NCI-H526 treated with DMSO at 0.1 percent for 48 hours (cell line): ENCODE measurements at places on chromosomes 11 and 22.
A peak's percentile ranks its signal among the peaks of the same experiment; 100 is the strongest.

DNA sequence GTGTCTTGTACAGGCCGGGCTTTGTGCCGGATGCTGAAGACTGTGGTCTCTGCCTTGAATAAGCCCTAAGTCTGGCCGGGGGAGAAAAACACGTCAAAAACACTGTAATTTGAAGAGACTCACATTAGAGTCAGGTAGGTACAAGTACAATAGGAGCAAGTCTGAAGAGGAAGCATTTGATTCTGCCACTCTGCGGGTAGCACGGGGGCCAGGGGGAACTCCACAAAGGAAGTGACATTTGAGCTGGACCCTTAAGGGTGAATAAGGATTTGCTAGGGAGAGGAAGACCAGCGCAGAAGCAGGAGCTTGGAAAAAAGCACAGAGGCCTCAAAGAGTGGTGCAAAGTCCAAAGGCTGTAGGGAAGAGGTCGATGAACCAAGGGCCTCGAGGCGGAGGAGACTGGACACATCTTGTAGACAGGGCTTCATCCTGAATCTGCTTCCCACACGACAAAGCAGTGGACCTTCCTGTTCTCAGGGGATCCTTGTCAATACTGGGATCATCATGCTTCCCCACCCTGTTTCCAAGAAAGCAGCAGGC, 38.7 kb downstream of the BUD13 start:
- no peak for DNase-seq

DNA sequence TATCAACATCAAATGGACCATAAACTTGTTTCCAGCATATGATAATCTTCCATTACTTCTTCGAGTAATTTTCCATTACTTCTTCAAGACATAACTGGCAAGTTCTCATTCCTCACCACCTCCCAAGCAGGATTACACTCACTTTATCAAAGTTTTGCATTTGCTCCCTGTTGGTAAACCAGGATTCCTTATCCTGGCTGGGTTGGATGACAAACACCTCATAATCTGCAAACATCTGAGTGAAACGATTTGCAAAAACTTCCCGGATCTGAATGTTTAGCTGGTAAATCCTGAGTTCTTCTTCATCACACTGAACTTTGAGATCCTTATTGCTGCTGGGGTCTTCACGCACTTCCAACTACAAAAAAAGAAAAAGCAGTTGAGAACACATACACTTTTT, 86.4 kb downstream of the DENND5A start:
- no peak for DNase-seq

DNA sequence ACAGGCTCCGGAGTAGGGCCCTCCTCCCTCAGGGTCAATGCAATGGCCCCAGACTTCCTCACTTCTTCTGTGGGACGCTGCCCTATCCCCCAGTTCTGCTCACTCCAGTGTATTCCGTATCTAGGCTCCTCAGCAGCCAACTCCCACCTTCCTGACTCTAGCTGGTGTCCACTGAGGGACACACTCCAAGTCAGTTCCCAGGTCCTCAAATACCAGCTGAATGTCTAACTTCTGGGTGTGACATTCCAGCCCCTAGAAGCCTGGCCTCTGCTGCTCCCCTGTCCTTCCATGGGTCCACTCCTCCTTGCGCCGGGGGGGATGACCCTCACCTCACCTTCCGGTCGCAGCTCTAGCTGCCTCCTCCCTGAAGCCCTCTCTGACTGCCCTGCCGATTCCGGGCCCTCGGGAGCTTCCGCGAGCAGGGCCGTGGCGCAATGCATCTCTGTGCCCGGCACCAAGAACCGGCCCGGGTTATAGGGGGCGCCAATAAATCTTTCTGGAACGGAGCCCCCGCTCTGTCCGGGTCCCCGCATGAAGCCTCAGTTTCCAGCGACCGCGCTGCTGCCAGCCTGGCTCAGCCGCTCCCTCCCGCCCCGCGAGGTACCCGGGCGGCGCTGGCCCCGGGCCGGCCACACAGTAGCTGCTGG, 15.4 kb downstream of the BAD start:
- DNase-seq: no peak

- no peak for DNase-seq
Measured at GRCh38 chr11:44335052-44335760, 25.3 kb upstream of the ALX4 start.

GRCh38 chr11:119491753-119492510, 69.0 kb upstream of the THY1 start:
- peak; percentile 51 for DNase-seq

GRCh38 chr11:134905928-134906327, 493.9 kb upstream of the B3GAT1 start:
- no peak for DNase-seq

- no peak for DNase-seq
Measured at GRCh38 chr22:29457730-29458129, 19.3 kb downstream of the RFPL1 start.

GRCh38 chr22:46111645-46112306, 38.5 kb upstream of the PPARA start:
- no peak for DNase-seq

GRCh38 chr11:125967515-125967914, 21.7 kb downstream of the VSIG10L2 start:
- no peak for DNase-seq

DNA sequence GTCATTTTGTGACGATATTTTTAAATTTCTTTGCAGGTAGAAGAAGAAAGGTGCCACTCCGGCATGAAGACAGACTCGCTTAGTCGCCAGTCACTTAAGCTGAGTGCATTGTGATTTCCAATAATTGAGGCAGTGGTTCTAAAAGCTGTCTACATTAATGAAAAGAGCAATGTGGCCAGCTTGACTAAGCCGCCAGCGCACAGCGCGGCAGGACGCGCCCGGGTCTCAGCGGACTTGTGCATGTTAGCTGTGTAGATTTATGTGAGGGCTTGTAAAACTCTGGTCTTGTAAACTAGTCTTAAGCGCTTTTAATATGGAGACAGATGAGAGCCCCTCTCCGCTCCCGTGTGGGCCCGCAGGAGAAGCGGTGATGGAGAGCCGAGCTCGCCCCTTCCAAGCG, 5.6 kb downstream of the DGCR8 start:
- DNase-seq: no peak

- DNase-seq: peak; percentile 30
Measured at GRCh38 chr11:15035283-15035682, 38.1 kb upstream of the CALCB start.

- no peak for DNase-seq
Measured at GRCh38 chr11:32962016-32962415, 53.7 kb upstream of the DEPDC7 start.

GRCh38 chr11:2807025-2807681, 78.4 kb downstream of the CDKN1C start:
- DNase-seq: peak; percentile 65

GRCh38 chr22:49013707-49014106, 814.0 kb downstream of the BRD1 start:
- DNase-seq: no peak

GRCh38 chr11:63589000-63589399, 25.2 kb downstream of the PLAAT3 start:
- no peak for DNase-seq

DNA sequence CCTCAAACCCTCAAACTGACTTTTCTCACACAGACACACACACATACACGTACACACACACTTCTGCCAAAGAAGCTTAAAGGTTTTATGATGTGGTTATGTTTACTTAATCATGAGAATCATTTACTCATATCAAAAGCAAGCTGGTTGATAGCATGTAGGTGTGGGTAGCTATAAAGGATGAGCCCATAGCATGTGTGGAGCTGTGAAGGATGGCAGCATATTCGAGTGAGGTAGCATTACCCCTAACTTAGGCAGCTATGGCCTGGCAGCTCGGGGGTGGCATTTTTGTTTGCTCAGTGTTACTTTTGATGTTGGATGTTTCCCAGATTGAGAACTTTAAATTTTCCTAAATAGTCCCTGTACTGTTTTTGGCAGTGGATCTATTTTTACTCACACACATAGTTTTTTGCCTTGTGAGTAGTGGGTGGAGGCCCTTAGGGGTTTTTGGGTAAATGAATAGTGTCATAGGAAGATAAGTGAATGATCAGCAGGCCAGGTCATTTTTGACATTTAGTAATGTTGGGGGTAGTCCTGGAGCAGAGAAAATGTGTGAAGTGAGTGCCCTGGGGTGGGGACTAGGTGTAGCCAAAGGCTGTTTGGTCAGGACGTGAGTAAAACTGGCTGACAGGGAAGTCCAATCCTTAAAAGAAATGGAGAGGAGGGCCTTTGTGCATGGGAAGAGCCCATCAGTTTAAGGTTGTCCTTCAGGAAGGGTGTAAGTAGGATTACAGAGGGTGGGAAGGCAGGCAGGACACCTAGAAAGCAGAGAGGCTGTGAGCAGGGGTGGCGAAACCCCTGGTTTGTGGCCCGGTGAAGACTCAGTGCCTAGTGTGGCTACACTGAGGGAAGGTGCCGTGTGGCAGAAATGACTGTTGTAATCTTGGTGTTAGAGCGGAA, 7.1 kb downstream of the YWHAH start:
- no peak for DNase-seq

- DNase-seq: no peak
Measured at GRCh38 chr11:88313441-88313840, 24.1 kb downstream of the CTSC start.

GRCh38 chr22:26199665-26200064, 30.4 kb downstream of the SEZ6L start:
- no peak for DNase-seq

DNA sequence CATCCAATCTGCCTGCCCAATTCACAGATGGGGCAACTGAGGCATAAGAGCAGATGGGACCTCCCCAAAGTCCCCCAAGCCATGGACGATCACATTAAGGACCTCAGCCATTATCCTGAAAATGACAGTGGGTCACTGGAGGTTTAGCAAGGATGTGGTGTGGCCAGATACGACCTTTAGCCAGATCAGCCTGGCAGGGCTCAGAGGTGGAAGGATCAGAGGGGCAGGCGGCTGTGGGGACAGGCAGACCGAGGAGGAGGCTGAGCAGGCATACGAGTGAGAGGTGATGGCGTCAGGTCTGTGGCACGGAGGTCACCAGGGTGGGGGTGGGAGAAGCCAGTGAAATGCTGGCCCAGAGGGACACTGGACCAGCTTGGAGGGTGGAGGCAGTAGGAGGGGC, 14.1 kb upstream of the TMPRSS6 start:
- DNase-seq: no peak

- DNase-seq: no peak
Measured at GRCh38 chr11:101516546-101516945, 67.3 kb downstream of the TRPC6 start.

- no peak for DNase-seq
Measured at GRCh38 chr11:23680488-23681230, 816.2 kb upstream of the LUZP2 start.

GRCh38 chr11:64181506-64182411, 4.2 kb upstream of the STIP1 start:
- DNase-seq: peak; percentile 54

GRCh38 chr22:28025866-28026575, 107.0 kb upstream of the PITPNB start:
- DNase-seq: no peak

GRCh38 chr11:92251980-92252379, 27.4 kb downstream of the FAT3 start:
- DNase-seq: no peak

GRCh38 chr11:9138612-9139579, 47.5 kb upstream of the SCUBE2 start:
- peak; percentile 37 for DNase-seq

DNA sequence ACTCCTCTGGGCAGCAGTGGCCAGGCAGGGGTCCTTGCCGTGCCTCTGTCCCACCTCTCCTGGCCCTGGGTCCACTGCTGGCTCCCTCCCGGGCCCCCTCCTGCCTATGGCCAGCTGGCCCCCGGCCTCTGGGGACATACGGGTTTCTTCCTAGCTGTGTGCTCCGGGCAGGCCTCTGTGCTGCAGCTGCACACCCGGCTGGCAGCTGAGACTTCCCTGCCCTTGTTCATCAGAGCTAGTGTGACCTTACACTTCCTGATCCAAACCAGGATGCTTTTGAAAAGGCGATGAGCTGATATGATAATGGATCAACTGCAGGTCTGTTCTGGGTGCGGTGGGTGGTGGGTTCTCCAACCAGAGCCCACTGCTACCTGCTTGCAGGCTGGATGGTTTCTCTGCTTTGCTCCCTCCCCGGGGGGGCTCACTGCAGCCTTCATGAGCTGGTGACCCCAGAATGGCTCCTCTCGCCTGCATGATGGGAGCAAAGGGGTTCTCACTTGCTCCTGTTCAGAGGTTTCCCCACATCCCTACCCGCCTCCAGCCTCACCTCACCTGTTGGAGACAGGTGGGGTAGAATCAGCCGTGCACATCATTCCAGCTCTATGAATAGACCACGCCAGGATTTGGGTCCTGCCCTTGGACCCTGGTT, 13.3 kb downstream of the B3GAT1 start:
- no peak for DNase-seq

DNA sequence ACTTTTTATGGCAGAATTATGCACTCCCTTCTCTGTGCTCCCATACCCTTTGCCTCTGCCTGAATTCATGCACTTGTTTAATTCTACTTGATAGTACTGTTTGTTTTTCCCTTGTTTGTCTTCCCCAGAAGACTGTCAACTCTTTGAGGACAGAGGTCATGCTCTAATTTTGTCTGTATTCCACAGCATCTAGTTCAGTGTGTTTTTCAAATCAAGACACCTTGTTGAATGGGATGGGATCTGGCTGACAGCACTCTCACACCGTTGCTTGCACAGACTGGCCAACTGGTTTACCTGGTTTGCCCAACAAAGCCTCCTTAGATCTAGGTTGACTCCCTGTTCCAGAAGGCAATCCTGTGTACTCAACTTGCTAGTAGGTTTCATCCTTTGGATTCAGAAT, 121.2 kb upstream of the TIMP3 start:
- no peak for DNase-seq

DNA sequence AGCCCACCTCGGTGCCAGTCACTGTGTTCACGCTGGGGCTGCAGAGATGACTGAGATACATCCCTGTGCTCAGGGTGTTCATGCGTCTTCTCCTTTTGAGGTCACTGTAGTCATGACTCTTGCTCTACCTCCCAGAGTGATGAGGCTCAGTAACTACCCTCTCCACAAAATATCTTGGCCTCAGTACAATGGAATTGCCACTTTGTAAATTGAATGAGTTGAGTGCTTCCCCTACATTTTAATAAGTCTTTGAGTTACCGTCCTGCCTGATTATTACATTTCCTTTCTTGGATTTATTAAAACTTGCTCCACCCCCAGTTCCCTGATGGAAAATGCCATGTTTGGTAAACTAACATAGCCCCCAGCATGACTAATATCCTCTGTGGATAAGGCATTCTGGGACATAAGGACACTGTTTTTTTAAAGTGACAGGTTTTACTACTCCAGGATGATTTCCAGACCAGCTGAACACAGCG, 15.9 kb downstream of the PRSS23 start:
- no peak for DNase-seq

- DNase-seq: no peak
Measured at GRCh38 chr22:22030493-22031182, 48.1 kb upstream of the TOP3B start.

DNA sequence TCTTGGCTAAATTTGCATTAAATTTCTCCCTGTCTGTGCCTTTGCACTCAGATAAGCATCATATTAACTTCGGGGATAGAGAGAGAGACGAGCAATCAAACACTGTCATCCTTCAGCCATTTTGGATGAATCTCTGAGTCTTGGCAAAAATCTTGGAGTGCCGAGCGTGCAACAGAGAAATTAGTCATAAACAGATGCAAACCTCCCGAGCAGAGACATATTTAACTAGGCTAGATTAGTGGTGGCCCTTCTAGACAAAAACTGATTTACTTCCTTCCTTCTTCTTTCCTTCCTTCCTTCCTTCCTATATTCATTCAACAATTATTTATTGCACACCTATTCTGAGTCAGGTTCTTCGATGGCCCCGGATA, 114.4 kb upstream of the BLID start:
- DNase-seq: no peak

- no peak for DNase-seq
Measured at GRCh38 chr11:111870522-111870885, 877 bp downstream of the ALG9 start.

- no peak for DNase-seq
Measured at GRCh38 chr11:89067264-89067663, 1.5 kb upstream of the GRM5 start.

GRCh38 chr11:87437133-87437843, 399.6 kb downstream of the TMEM135 start:
- DNase-seq: no peak
